Eye (tissue), 1 donor: ENCODE measurements at places on chromosomes 1 and 21.

DNA sequence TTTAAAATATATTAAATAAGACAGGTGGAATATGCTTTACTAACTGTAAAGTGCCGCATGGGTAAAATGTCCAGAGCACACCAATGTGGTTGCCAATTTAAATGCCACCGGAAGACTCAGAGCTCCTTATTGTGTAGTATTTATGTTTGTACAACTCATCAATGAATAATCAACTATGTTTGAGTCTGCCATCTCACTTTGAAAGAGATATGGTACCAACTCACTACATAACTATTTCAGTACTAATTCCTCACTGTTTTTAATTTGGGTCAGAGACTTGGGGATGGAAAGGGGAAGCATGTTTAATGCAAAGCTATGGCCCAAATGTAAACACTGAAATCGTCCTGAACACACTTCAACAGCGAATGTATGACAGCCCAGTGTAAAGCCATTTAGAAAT is 144.8 kb downstream of the NR5A2 start:
- no peak for DNase-seq

DNA sequence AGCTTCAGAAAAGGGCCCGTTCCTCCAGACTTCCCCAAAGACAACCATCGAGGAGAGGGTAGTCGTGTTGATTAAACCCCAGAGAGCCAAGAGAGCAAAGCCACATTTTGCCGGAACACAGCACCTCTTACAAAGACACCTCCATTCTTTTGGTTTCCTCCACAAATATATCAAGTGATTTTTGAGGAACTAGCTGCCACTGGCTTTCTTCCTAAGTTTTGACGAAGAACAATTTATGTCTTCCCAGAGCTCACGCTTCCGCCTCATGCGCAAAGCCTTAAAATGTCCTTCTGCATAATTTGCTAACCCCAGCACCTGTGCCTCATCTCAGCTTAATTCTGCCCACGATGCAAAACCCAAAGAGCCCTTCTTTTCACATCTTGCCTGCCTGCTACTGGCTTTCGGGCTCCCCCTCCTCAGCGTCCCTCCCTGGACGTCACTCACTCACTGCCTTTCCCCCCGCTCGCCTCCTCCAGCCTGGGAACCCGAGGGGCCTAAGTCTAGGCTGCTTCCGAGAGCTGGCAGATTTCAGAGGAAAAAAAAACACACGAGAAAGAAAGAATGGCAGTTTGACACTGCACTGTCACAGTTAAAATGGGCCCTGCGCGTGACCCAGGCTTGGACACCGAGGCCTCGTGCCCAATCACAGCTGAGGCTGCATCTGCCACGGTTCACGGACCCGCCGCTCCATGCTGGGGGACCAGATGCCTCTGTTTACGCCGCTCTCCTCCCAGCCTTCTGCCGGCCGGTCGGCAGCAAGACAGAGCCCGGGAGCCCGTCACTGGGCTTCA is 77.6 kb upstream of the IFNAR2 start:
- DNase-seq, result peak; percentile 85

DNA sequence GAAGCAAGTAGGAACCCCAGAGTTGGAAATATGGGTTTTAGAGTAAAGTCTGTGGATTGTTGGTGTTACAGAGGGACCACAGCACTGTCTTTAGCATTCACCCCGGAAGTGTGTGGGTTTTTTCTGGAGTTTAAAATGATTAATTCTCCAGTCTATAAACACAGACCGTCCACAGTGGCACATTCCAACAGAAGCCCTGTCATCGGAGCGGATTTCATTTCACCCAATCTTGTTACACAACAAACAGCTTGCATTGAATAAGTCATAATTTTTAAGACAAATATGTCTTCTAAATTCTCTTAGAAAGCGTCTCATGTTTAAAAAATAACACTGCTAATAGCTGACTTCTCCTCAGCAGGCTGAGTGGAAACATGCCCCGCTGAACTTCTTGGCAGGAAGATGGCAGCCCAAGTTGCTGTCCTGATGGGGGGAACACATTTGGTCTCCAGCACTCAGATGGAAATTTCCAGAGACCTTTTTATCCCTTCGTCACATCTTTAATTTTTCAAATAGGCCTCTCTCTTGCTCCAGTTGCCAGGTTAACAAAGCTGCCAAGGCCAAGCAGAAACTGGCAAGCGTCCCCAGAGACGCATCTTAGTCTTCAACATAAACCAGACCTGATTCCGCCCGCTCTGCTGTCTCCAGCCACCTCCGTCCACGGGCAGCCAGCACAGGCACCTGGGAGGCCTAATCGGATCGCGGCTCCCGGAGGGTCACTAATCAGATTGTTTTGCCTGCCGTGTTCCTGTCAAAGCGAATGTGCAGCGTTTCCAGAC is 28.8 kb upstream of the SLC19A1 start:
- DNase-seq, result peak; percentile 75

GRCh38 chr1:210883821-210884220 is 250.1 kb downstream of the KCNH1 start:
- DNase-seq, result no peak
